ENCODE measurements at places on chromosomes 5 and 9.
A peak's percentile ranks its signal among the peaks of the same experiment; 100 is the strongest.

DNA sequence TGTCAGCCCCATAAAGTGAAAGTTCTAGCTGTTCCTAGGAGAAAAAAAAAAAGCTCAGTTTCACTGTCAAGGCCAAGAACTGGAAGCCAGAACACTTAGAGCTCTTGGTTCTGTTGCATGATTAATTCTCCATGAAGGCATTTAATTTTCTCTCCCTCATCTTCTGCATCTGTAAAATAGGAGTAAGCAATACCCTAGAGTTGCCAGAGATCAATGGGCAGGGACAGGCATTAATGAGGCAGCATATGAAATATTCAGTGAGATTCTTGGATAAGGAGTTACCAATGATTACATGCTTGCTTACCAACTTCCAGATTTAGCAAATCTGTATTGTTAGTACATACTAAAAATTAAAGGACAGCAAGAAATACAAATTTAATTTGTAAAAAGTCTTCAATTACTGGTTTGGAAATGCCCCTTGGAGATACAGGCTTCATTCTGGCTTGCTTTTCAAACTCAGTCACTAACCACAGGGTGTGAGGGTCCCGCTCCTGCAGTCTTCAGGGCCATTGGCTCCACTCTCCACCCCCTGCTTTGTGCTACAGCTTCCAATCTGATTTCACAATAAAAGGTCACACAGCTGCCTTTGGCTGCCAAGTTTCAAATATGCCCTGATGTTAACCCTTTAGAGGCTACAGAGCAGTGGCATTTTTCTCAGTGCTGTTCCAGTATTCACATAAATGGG lies 624.6 kb downstream of the BNC2 start:
- DNase-seq, result no peak

DNA sequence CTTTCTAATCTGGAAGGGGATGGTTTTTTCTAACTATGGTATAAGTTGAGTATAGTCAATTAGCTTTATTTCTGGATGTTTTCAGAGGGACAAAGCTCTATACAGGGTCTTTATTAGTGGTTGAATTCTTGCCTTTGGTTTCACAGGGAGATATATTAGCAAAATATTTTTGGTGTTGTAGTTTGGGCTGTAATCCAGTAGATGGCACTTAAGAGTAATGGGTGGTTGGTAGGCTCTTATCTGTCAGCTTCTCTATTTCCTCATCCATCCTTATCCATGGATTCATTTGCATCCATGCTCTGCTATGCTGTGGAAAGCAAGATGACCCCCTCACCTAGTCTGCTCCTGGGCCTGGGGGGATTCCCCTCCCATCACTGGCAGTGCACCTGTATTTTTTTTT lies 363.6 kb upstream of the CYLC2 start:
- DNase-seq, result no peak

- no peak for DNase-seq
Observed at GRCh38 chr5:108118813-108119514, 262.9 kb downstream of the FBXL17 start.

- DNase-seq, result no peak
Observed at GRCh38 chr5:7043797-7044196, 330.6 kb downstream of the TENT4A start.

GRCh38 chr5:176169393-176170063 lies 68.7 kb upstream of the SIMC1 start:
- DNase-seq, result no peak

GRCh38 chr5:151104795-151105194 lies 24.0 kb upstream of the TNIP1 start:
- DNase-seq, result no peak

DNA sequence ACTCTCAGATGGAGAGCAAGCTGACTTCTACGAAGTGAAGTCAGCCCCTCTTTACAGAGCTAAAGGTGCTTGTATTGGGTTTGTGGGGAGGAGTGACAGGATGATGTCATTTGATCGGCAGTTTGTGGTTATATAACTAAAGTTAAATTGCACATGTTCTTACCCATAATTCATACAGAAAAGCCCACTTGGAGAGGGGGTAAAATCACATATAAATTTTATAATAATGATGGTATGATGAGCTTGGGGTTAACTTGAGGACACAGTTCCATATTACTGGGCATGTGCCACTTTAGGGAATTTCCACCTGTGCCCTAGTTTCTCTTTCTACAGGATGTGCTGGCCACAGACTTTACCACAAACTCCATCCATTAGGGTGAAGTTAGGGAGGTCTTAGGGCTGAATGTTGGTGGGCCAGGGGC lies 1178.6 kb upstream of the CDH9 start:
- DNase-seq, result no peak

GRCh38 chr5:68440651-68441050 lies 225.1 kb downstream of the PIK3R1 start:
- DNase-seq, result no peak

- DNase-seq, result no peak
Observed at GRCh38 chr5:38329132-38329715, 70.9 kb downstream of the EGFLAM start.

DNA sequence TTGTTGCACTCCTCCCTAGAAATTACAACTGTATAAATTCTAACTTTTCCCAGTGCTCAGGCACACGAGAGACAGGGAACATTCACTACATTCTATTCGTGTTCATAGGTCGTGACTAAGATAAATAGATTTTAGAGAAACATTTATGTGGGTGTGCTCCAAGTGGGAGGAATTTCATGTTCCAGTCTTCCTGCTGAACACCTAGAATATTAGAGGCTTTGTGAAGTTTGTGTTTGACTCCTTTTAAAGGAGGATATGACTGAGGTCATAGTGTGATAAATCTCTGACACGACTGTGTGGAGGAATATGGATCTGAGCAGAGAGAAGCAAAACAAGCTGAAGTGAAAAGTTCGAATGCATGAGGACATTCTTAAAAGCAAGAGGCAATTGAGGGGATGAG lies 355.3 kb downstream of the ZSWIM6 start:
- no peak for DNase-seq

DNA sequence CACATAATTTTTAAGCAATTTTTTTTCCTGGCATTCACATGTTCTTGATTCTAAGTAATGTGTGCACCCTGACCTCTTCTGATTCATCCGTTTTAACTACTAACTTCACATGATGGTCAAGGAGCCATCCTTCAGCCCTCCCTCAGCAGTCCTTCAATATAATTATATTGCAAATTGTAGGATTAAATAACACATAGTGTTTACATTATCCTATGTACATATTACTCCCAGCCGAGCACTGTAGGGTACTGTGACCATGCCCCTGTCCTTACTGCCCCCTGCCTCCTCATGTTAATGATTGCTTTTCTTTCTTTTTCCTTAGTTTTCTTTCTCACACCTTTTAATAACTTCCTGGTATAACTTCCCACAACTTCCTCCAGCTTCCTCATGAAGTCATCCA lies 96.3 kb upstream of the FANCC start:
- DNase-seq, result no peak

DNA sequence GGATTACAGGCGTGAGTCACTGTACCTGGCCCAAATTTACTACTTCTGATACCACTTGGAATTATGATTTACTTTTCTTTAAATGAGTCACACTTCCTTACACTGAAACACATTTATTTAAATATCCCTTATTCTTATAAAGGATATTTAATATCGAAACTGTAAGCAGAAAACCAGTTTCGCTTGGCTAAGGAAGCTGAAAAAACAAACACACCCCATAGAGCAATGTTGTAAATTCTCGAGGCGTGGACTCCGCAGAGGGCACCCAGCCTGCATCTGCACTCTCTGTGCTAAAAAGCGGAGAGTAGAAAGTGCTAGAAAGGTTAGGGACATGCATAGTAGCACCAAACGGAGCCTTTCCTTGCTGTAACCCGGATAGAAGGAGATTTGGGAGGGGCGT lies 86.5 kb downstream of the HMCN2 start:
- DNase-seq, result no peak

DNA sequence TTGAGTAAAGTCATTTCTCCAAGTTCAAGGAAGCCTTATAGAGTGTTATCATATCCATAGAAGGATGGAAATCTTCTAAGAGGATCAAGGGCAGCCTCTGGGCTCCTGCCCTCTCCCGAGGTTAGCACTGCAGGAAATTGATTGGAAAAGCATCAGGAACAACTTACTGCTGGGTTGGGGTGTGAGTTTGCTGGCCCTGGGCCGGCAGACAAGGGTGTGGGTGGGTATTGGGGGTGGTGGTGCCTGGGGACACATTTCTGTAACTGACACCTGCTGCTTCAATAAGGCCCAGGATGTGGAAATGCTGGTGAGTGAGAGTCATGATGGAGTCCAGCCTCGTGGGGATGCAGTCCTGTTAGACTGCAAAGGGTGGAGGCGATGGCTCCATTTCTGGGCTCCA lies 5.5 kb downstream of the CSF2 start:
- no peak for DNase-seq

- DNase-seq, result no peak
Observed at GRCh38 chr5:145903867-145904266, 31.1 kb upstream of the GRXCR2 start.

DNA sequence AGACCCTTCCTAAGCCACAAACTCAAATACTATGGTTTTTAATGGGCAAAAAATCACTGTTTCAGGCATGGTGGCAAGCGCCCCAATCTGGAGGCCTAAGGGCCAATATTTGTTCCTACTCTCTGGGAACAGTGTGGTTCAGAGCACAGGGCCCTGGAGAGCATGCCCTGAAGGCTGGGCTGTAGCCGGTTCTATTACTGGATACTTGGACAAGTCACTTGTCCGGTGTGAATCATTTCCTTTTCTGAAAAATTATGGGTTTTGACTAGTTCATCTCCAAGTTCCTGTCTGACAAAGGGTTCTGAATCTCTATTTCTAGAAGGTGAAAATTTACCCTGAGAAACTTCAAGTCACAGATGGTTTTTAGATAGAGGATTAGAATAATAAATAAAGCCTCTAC lies 75.0 kb downstream of the OTULIN start:
- DNase-seq, result no peak

- no peak for DNase-seq
Observed at GRCh38 chr9:24765025-24765756, 219.5 kb upstream of the IZUMO3 start.

GRCh38 chr5:177478711-177479646 lies 5.5 kb upstream of the DBN1 start:
- DNase-seq, result no peak

GRCh38 chr5:115297031-115297430 lies 577 bp upstream of the CCDC112 start:
- DNase-seq, result no peak

DNA sequence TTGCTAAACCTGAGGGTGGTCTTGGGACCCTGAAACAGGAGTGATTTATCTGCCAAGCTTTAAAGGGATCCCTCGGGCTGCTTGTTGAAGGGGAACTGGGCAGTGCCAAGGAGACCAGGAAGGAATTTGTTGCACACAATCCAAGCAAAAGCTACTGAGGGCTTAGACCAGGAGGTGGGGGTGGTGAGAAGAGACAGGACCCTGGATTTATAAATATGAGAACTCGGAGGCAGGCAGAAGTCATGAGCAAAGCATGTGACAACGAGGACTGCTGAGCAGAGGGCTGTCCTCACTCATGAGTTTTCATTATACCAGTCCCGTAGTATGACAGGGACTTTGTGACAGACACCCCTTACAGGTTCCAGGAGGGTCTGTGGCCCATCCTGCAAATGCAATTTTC lies 237.3 kb downstream of the DRD1 start:
- no peak for DNase-seq

DNA sequence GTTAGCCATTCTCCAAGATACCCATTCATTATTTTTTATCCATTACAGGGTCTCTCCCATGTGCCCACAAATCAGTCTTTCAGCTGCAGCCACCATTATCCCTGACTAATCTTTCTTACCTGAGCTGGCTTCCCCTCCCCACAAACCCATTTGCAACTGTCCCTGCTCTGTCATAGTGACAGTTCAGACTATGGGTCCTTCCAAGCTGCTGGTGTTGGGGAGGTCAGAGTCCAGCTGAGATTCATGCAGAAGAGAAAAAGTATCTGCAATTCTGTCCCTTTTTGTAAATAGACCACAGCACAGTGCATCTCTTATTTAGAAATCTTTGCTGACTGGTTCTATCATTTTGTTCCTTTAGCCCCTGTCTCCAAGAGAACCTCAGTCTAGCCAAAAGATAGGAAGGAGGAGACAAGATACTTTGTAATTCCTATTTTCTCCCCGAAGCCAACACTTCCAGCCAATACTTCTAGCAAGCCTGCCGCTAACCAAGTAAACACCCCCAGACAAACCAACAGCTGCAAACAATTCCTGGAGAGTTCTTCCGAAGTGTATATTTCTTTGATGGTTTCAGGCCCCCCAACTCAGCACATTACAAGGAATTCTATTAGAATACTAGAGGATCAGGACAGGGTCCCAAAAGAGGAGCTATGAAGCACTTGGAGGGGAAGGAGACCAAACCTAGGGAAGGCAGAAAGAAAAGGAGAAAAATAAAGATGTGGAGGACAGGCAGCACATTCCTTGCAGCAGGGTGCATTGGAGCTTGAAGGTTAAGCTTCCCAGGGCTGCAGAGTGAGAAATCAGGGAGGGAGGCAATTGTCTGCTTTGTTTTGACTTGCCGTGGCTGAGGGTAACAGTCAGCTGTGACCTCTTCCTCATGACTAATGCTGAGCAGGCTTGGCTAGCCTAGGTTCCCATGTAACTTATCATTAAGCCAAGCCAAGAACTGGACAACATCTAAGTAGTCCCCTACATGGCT lies 148.5 kb downstream of the SGCD start:
- DNase-seq, result no peak

DNA sequence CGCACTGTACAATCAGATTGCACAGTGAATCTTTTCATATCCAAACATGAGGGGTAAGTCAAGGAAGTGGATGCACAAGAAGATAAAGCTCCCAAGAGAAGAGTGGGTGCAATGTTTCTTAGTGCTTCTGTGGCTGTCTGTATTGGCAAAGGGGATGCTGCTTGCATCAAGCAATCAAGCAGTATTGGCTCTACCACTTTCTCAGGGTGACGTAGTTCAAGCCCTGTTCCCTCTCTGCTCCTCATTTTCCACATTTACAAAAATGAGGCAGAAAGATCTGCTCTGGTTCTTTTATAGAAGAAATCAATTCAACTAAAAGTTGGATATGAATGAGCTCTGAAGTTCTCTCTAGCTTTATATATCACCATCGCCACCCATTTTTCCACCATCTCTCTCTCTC lies 2.3 kb downstream of the TNFSF8 start:
- no peak for DNase-seq

- no peak for DNase-seq
Observed at GRCh38 chr5:34844999-34845398, 6.0 kb downstream of the TTC23L start.

DNA sequence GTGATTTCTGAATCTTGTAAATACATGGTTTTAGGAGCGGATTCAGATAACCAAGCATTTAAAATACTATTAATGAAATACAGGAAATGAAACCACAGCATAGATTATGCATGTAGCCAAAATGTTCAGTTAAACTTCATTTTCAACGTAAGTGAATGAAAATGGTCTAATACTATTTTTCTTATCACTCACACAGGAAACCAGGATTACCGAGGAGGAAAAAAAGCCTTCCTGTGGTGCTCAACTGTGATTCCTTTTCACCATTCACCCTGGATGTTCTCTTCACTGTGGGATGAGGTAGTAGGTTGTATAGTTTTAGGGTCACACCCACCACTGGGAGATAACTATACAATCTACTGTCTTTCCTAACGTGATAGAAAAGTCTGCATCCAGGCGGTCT lies 83.4 kb upstream of the ZNF169 start:
- DNase-seq, result peak; percentile 25
